ENCODE measurements at places on chromosomes 11 and 22.

DNA sequence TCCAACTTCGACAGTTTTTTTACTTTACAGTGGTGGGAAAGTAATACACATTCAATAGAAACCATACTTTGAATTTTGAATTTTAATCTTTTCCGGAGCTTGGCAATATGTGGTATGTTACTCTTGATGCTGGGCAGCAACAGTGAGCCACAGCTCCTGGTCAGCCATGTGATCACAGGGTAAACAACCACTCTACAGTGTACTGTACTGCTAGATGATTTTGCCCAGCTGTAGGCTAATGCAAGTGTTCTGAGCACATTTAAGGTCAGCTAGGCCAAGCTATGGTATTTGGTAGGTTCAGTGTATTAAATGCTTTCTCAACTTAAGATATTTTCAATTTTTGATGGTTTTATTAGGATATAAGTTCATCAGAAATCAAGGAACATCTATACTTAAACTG is 48.7 kb upstream of the GRIK4 start:
- DNase-seq: no peak

- no peak for DNase-seq
These were observed 22.4 kb downstream of the CCDC82 start for GRCh38 chr11:96367342-96367741.

DNA sequence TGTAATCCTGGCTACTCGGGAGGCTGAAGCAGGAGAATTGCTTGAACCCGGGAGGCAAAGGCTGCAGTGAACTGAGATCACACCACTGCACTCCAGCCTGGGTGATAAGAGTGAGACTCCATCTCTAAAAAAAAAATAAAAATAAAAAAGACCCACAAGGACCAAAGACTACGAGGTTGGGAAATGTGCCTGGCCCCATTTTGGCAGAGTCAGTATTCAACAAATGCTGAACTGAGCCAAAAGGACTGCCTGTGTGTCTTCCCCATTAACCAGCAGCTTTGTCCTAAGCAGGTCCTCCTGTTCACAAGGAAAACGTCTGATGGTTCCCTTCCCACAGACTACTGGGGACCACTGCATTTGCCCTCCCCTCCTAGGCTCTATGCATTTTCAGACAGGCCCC is 27.6 kb downstream of the ADORA2A start:
- no peak for DNase-seq

GRCh38 chr11:120867024-120867423 is 156.9 kb upstream of the TBCEL start:
- no peak for DNase-seq

DNA sequence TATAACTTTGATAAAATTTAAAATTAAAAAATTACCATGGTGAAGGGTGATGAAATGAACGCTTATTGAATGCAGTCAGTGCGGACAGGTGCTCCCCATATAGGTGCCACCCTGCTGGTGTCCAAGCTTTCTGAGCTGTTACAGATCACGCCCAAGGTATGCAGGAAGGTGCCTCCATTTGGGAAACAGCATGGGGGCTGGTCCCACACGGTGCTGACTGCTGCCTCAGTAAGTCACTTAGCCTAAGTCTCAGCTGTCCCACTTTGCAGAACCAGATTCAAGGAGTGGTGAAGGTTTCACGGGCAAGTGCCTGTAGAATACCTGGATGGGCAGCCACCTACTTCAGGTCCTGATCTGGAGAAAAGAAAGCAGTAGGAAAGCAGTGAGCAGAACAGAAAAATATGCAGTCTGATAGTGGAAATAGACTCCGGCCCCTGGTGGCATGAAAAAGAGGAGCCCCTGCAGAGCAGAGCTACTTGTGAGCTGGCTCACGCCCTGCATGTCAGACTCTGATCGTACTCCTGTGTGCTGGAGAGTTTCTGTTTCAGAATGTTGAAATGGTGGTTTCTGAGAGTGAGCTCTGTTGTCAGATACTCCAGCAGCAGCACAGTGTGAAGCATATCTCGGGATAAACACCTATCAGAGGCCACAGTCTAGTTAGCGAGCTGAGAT is 33.2 kb downstream of the ADORA2A start:
- DNase-seq: no peak

- DNase-seq: no peak
These were observed 285.2 kb downstream of the MIAT start for GRCh38 chr22:26942637-26942957.

Measured in stimulated activated CD8-positive, alpha-beta memory T cell treated with anti-CD3 and anti-CD28 coated beads, Interleukin-4, amount 100 ng/mL, for 4 hours (primary cell).